Activated T-cell treated with anti-CD3 and anti-CD28 coated beads, Interleukin-2, amount 50 U/mL, for 72 hours (primary cell): ENCODE measurements at places on chromosomes 5 and 9.

DNA sequence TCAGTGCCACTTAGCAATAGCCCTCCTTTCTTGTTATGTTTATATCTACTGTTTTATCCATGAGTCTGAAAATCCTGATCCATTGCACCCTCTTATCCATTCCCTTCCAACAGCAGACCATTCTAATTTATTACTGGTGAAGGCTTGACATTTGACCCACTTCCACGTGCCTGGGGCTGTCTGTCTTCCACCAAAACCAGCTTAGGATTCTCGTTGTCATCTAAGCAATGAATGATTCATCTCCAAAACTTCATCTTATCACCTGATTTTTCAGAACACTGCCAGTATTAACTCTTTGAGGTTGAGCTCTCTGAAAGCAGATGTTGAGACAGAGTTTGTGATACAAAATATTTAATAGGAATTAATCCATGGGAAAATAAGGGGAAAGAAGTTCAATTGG, 277.8 kb upstream of the FBXL7 start:
- DNase-seq, result no peak

GRCh38 chr9:107226421-107226820, 56.7 kb upstream of the RAD23B start:
- no peak for DNase-seq

DNA sequence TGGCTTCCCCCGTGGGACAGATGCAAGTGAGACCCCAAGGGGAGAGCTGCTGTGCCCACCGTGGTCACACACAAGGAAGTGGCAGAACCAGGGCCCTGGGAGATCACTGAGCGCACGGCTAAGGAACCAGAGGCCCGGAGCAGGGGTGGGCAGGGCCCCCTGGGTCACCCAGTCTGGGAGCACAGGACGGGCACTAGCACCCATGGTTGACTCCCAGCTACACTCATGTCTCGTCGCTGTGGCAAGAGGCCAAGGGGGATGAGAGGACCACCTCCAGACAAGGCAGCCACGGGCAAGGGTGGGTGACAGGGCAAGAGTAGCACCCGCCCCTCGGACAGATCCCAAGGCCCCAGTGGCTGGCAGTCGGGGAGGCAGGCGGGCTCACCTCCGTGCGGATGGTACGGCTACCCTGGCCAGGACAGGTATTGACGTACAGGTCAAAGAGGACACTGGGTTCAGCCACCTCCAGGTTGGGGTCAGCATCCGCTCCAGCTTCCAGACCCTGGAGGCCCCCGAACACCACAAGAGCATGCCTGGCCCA, 5.1 kb downstream of the ENDOG start:
- no peak for DNase-seq

DNA sequence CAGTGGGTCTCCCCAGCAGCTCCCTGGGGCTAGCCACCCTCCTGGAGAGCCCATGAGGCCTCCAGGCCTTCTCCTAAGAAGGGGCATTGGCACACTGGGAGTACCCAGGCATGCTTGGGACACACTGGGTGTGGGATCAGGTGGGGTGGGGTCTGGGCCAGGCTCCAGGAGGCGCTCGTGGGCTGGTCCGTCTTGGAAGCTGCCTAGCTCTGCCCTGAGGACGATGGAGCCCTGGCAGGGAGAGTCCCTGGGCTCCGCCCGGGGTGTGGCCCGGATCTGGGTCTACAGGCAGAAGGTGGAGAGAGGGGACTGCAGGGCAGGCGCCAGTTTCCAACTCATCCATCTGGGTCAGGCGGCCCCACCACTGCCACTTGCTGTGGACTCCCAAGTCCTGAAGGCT, 2.4 kb downstream of the PRRX2 start:
- no peak for DNase-seq

DNA sequence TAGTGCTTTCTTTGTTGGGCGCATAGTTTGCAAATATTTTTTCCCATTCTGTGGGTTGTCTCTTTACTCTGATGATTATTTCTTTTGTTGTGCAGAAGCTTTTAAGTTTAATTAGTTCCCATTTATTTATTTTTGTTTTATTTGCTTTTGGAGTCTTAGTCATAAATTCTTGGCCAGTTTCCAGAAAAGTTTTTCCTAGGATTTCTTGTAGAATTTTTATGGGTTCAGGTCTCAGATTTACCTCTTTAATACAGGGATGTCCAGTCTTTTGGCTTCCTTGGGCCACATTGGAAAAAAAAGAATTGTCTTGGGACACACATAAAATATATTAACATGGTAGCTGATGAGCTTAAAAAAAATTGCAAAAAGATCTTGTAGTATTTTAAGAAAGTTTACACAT, 122.0 kb downstream of the WDR70 start:
- DNase-seq, result no peak

DNA sequence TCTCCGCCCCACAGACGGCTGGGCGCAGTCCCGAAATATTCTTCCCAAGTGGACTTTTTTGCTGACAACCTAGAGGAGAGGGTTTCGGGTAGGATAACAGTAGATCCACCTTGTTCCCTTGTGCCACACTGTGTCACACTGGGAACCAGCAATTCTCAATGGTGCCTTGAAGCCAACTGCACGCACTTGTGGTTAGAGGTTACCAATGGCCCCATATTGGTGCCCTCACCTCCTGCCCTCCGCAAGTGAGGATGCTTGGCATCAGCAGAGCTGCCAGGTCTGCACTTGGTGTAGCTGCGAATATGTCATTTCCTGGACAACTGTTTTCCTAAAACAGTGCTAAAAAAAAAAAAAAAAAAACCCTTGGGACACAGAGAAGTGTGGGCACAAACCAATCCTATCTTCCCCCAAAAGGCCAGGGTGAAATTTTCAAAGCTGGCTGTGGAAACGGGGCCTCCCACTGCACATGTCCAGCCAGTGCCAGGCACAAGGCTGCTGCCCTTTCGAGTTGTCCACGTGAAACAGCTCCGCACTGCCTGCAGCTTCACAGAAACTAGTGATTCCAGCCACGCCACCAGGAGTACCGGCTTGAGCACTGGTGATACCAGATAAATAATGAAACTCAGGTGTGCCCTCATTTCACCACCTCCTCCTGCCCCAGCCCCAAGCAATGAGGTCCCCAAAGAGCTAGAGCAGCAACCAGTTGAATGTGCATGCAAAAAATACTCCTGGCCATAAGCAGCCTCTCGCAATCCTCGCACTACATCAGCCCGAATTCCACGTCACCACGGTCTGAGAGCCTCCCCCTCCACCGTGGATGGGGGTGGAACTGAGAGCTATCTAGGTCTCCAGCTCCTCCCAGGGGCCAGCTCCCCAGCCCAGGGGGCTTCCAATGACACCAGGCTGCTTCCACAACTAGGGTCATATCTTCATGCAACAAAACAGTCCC, 51.2 kb downstream of the USP20 start:
- DNase-seq, result peak; percentile 79

GRCh38 chr9:112166176-112167140, 8.6 kb downstream of the SUSD1 start:
- DNase-seq, result no peak

DNA sequence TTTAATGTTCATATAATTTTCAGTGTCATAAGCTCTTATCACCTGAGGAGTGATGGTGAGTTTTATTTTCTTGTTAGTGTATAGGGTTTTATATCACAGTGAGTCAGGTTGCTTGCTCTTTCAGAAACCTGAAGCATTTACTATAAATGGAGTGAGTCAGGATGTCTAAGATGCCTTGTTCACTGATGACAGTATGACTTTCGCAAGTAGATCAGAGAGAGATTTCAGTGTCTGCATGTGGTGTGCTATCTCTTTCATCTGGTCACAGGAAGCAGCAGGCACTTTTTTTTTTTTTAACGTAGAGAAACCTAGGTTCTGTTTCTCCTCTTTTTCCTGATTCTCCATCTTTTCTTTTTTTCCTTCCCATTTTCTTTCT, 237.1 kb downstream of the DMRTA1 start:
- DNase-seq, result peak; percentile 0

- DNase-seq, result peak; percentile 62
These were observed 598 bp downstream of the RGP1 start for GRCh38 chr9:35749515-35750255.

DNA sequence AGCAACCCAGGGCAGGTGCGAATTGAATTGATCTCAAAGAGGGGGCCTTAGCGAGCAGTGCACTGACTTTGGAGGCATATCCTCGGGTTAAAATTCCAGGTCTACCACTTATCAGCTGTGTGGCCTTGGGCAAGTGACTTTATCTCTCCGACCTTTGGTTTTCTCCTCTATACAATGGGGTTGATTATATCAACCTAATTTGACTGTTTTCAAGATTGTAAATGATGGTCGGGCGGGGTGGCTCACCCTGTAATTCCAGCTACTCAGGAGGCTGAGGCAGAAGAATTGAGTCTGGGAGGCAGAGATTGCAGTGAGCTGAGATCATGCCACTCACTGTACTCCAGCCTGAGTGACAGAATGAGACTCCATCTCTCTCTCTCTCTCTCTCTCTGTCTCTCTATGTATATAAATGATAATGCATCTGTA, 18.7 kb downstream of the SPRY4 start:
- DNase-seq, result no peak

GRCh38 chr5:147648597-147648996, 133.9 kb downstream of the JAKMIP2 start:
- no peak for DNase-seq

DNA sequence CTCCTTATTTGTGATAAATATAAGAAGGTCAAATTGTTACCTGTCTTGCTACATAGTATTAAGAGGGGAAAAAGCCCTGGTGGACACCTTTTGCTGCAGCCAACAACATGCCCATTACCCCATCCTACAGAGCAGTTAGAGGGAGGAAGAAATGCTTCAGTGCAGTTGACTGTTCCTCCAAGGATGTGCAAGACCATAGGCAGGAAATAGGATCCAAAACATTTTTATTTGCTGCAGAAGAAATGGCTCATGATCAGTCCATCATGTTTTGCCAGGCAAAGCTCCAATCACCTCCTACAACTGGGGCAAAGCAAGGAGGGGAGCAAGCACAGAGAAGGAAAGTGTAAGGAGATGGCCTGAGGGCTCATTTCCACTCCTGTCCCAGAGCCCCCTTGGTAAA, 399.1 kb upstream of the PIK3R1 start:
- no peak for DNase-seq

DNA sequence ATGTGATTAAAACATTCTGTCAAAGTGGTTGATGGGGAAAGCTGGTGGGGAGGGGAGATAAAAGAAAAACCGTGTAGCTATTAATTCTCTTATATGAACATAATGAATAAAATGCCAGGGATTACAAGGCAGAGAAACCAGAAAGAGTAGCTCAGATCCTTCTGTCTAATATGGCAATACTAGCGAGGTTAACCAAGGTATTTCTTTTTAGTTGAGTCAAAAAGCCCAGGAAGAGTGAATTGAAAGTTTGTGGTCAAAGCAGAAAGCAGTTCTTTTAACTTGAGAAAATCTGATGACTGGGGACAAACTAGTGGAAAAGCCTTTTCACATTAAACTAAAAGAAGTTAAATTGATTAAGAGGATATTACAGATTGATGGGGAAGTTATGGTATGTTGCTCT, 76.0 kb downstream of the ERBIN start:
- no peak for DNase-seq

DNA sequence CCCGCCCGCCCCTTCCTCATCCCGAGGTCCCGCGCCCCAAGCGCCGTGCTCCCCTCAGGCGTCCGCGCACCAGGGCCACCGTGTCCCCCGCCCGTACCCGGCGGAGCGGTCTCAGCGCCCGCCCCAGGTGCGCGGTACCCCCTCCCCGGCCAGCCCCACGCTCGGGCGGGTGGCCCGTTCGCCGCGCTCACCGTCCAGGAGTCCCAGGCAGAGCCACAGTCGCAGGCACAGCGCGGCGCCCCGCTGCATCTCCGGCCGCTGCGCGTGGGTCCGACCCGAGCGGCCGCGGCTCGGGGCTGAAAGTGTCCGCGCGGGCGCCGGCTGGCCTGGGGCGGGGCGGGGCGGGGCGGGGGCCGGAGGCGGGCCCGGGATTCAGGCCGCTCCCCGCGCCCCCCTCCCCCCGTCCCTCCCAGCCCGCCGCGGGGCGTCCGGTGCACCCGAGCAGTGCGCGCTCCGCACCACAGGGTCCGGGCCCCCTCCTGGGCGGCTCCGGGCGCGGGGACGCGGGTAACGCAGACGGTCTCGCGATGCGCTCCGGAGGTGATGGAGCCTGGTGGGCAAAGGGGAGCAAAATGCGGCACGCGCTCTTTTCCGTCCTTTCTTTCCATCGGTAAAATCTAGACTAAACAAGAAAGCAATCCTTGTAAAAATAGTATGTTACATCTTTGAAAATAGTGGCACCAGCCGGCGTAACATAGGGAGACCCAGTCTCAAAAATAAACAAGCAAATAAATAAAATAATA, at the start of gene FLT4:
FLT4 (minus strand) TSS at position 304 of the 743 bp plus-strand sequence; CDS start at position 249, 55 bp downstream.
- DNase-seq, result no peak

GRCh38 chr5:158382473-158382872, 523.5 kb upstream of the CLINT1 start:
- DNase-seq, result peak; percentile 39

- peak; percentile 45 for DNase-seq
These were observed 286.5 kb downstream of the MAST4 start for GRCh38 chr5:66882606-66883227.

GRCh38 chr9:129380961-129381401, 202.9 kb upstream of the IER5L start:
- DNase-seq, result no peak

GRCh38 chr9:91802391-91802790, 147.6 kb downstream of the ROR2 start:
- DNase-seq, result no peak

DNA sequence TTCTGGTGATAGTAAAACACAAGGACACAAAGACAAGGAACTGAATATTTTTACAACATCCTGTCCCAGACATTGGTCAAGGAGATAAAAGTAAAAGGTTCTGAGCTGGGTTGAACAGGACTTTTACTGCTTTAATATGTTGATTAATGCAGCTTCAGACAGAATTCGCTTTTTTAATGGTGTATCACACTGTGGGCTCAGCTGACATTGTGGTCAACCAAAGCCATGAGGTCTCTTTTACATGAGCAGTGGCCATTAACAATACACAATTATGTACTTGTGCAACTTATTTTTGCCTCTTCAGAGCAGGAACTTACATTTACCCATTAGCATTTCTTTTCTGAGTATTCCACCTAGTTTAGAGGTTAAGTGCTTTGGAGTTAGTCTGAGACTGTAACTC, 22.8 kb upstream of the ERBIN start:
- no peak for DNase-seq

- peak; percentile 58 for DNase-seq
These were observed 82.9 kb downstream of the FEM1C start for GRCh38 chr5:115461506-115462290.

DNA sequence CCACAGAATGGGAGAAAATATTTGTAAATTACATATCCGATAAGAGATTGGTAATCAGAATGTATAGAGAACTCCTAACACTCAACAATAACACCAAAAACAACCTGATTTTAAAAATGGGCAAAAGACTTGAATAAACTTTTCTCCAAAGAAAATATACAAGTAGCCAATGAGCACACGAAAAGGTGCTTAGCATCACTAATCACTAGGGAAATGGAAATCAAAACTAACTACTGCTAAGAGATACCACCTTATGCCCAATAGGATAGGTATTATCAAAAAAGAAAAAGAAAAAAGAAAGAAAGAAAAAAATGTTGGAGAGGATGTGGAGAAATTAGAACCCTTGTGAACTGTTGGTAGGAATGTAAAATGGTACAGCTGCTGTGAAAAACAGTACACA, 212.1 kb downstream of the TLR4 start:
- DNase-seq, result no peak

- DNase-seq, result no peak
These were observed 297.6 kb downstream of the BRINP1 start for GRCh38 chr9:119071636-119072035.

- no peak for DNase-seq
These were observed 276.4 kb downstream of the FBXL7 start for GRCh38 chr5:15776346-15776745.

- DNase-seq, result no peak
These were observed 39.9 kb upstream of the EEIG1 start for GRCh38 chr9:128020692-128021091.
